ENCODE measurements at places on chromosomes 16 and 17.

GRCh38 chr17:32807577-32807976 lies 69.3 kb downstream of the MYO1D start:
- DNase-seq, result no peak

- no peak for DNase-seq
Observed at GRCh38 chr17:59751955-59752413, 44.5 kb downstream of the VMP1 start.

GRCh38 chr17:82380860-82381702 lies 9.5 kb downstream of the UTS2R start:
- no peak for DNase-seq

GRCh38 chr16:71537643-71538042 lies 11.4 kb downstream of the CHST4 start:
- no peak for DNase-seq

DNA sequence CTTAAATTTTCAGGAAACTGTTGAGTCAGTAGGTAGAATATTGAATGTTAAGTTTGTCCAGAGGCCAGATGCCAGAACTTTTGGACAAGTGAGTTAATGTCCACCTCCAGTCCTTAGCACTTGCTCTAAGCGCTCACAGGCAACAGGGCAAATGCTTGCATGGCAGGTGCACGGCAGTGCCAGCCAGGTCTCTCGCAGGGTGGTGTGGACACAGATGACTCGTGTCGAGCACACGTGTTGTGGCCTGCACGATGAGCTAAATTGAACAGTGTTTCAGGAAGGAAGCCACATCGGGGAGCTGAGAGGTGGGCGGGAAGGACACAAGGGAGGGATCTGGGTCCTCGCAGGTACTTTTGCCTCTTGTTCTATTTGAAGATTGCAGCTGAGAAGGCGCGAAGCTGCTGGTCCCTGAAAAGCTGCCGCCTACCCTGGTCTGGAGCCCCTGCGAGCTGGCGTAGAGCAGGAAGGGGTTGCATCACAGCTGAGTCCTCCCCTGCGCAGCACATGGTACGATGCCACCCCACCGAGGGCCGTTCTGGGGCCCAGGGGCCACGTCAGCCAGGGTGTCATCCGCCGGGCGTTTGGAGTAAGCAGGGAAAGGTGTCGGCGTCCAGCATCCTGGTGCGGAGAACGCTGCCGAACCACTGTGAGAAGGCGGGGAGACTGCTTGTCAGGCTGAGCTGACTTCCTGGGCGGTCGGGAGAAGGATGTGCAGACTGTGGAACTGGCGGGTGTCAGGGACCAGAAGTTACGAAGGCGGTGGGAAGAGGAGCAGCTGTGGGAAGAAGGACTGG lies 6.3 kb downstream of the RAB40C start:
- no peak for DNase-seq

GRCh38 chr17:21295036-21295952 lies 10.8 kb downstream of the MAP2K3 start:
- DNase-seq, result no peak

DNA sequence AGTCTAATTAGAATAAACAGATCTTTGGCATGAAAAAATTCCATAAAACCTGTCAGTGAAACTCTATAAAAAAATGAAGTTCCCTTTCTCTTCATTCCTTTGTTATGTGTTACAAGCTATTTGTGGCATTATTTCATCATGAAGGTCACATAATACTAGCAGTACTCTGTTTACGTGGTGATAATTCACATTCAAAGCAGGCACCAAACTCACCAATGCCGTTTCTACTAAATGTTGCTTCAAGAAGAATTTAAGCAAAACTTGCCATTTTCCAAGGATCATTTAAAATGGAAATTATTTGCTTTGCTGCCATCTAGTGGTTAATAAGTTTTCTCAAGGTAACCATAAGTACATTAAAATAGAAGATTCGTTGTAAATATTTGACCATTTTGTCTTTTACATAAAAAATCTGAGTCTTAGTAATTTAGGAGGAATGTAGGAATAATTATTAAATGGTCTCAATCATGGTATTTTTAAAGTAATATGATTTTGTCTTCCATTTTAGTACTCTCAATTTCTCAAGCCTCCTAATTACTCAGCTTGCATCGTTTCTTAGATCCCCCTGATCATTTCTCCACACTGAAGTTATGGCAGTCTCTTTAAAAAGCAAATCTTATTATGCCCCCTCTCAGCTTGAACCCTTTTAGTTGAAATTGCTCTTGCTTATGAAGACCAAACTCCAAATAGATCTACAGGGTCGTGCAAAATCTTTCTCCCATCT lies 80.8 kb downstream of the OMG start:
- peak; percentile 23 for DNase-seq

DNA sequence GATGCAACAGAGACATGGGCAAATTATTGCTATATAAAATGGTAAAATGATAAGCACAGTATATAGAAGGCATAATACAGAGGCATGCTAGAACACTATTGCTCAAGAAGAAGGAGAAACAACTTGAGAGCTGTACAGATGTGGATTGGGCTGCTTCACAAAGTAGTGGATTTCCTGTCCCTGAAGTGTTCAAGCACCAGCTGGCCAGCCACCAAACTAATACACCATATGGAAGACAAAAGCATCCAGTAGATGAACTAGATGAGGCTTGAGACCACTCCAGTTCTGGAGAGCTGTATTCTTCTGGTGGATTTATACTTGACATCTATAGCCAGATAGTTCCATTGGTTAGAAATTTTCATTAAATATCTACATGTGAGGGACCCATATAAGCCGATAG lies 134.1 kb upstream of the GNAO1 start:
- no peak for DNase-seq

DNA sequence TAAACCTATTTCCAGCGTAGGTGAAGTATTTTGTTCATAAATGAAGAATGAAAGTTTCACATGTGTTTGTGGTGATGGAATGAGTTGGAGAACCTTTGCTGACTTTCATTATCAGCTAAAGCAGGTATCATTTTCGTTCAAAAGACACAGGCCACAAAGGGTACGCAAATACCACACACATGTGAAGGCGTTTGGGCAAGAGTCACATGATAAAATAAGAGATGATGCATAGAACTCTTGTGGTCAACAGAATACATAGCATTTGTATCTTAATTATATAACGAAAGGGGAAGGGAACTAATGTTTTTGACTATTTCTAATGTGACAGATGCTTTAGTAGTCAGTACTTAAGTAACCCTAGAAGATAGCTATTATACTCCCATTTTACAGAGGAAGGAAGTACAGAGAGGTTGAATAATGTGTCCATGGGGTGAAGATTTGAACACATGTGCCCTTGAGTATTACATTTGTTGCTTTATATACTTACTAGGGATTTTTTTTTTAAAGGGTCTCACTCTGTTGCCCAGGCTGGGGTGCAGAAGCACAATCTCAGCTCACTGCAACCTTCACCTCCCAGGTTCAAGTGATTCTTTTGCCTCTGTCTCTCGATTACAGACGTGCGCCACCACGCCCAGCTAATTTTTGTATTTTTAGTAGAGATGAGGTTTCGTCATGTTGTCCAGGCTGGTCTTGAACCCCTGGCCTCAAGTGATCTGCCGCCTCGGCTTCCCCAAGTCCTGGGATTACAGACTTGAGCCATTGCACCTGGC lies 4.8 kb downstream of the RPA1 start:
- DNase-seq, result no peak

GRCh38 chr17:17107281-17107680 lies 65.0 kb downstream of the MPRIP start:
- no peak for DNase-seq

- DNase-seq, result no peak
Observed at GRCh38 chr16:89023151-89023551, 46.1 kb upstream of the CBFA2T3 start.

- DNase-seq, result no peak
Observed at GRCh38 chr17:80124351-80124981, 22.5 kb downstream of the EIF4A3 start.

DNA sequence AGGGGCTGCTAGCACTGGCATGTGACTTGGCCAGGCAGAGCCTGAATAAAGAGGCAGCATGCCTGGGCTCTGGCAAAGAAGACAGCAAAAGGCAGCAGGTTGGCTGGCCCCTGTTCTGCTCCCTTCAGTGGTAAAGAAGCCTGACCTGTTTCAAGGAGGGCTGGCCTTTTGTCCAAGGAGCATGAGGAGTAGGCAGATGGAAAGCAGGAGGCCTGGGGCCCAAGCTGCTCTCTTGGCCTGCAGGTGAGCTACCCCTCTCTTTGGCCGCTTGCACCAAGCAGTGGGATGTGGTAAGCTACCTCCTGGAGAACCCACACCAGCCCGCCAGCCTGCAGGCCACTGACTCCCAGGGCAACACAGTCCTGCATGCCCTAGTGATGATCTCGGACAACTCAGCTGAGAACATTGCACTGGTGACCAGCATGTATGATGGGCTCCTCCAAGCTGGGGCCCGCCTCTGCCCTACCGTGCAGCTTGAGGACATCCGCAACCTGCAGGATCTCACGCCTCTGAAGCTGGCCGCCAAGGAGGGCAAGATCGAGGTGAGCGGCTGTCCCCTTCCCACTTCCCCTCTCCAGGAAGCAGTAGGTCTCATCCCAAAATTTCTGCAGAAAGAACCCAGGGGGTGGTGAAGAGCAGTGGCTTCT lies 8.0 kb downstream of the TRPV2 start:
- no peak for DNase-seq

- no peak for DNase-seq
Observed at GRCh38 chr17:40173778-40174135, 3.5 kb upstream of the RAPGEFL1 start.

DNA sequence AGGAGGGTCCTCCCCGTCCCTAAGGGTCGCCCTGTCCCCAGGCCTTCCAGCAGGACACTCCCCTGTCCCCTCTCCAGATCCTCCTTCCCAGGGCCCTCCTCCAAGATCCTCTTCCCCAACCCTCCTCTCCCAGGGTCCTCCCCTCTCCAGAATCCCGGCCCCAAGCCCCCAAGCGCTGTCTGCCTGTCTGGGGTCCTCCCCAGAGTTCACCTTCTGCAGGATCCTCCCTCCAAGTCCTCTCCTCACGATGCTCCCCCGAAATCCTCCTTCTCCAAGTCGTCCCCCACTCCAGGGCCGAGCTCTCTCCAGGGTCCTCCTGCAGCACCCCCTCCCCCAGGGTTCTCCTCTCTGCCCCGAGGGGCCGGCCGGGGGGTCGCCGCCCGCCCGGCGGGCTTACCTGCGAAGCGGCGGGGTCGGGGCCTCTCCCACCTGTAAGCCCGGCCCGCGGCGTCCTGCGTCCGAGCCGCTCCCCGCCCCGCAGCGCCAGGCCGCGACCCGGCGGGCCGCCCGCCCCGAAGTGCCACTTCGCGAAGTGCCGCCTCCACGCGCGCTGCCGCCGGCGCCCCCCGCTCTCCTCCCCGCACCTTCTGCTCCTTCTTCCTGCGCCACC lies 678 bp upstream of the BAIAP2 start:
- no peak for DNase-seq

- DNase-seq, result no peak
Observed at GRCh38 chr16:275786-276232, at the start of gene RGS11. TSS of gene RGS11 (minus strand) at chr16:275944. CDS start at chr16:275911, 33 bp downstream.

DNA sequence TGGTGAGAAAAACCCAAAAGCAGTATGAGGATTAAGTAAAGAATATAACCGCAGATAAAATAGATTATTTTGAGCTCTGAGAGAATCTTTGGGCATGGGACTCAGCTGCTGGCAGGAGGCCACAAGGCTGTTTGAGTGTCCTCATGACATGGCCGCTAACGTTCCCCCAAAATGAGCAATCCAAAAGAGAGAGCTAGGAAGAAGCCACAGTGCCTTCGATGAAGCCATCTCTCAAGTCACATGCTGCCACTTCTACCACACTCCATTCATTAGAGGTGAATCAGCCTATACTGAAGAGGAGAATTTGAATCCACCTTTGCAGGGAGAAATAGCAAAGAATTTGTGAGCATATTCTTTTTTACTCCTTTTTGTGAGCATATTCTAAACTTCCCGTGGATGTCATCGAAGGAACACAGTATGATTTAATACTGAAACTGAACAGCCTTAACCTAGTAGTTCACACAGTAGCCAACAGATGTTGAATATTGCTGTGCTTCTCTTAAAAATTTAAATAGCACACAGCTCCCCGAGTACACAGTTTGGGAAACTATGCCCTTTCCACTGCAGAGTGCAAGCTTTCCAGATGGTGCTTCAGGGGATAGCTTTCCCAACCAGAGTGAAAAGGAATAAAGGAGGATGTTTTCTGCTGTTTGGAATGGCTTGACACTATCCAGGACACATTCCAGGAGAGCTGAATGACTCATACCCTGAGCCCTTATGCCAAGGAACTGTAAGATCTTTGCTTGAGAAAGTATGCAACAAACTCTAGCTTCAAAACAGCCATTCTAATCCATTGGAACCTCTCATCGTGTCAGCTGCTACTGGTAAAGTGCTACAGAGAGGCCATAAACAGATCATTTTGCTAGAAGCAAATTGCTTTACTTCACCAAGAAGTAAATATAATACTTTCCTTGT lies 33.9 kb downstream of the ANKFY1 start:
- DNase-seq, result no peak

- no peak for DNase-seq
Observed at GRCh38 chr17:37650419-37651003, 7.3 kb upstream of the DDX52 start.

- DNase-seq, result no peak
Observed at GRCh38 chr16:56774016-56774680, 44.2 kb downstream of the NUP93 start.

- no peak for DNase-seq
Observed at GRCh38 chr17:56177361-56177760, 24.1 kb downstream of the ANKFN1 start.

GRCh38 chr17:63956296-63956920 lies 16.3 kb downstream of the SCN4A start:
- DNase-seq, result no peak

DNA sequence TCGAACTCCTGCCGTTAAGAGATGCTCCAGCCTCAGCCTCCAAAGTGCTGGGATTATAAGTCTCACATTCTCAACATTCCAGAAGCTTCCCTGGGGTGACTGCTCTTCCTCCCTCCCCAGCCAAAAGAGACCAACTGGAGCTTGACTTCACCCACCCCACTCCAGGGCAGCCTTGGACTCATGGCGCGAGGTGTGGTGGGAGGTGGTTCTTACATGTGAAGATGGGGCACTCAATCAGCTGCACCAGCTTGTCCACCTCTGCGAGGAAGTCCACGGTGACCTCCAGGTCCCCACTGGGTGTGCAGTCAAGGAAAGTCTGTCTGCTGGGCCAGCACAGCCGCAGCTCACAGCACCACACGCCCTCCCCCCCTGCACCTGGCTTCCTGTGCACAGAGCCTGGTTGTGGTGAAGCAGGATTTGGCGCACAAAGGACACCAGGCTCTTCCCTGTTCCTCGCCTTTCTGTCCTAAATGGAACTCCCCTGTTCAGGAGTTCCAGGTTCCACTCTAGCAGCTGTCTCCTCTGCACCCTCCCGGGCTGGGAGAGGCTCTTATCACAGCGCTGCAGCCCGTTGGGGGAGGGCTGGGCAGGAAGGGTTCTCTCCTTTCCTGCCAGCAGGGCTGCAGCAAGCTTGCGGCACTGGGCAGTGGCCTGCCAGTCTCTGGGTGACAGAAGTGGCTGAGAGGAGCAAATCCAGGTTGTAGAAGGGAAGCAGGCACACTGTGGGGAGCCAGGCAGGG lies 9.6 kb upstream of the MTSS2 start:
- no peak for DNase-seq

Data from left renal pelvis (tissue), 4 donors.